Sigmoid colon (tissue), 7 donors: ENCODE measurements at places on chromosomes 13 and 19.
A peak's percentile ranks its signal among the peaks of the same experiment; 100 is the strongest.

- H3K27me3 ChIP-seq = no peaks in the 10 kb centered on the region
- H3K27ac ChIP-seq = peak overlapping the region; percentile 31
- no peak for DNase-seq
- H3K4me1 ChIP-seq = peaks cover 30% of the 10 kb centered on the region
- peaks cover 3% of the 10 kb centered on the region for H3K36me3 ChIP-seq
These were observed 3.3 kb downstream of the MTIF3 start for GRCh38 chr13:27446986-27447583.

DNA sequence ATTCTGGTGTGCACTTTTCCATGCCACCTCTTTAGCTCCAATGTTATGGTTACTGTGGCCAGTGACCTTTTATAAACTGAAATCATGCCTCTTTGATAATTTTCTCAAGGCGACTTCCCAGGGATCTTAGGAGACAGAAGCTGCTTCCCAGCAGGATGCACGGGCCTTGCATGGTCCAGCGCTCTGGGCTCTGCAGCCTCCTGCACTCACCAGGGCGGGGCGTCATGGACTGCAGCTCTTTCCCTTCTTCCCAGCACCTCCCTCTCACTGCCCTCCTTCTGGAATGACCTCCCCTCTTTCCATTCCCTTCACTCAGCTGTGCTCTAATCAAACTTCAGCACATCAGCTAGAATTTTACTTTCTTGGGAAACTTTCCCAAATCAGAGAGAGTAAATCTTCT lies 318.3 kb downstream of the IRS2 start:
- H3K4me1 ChIP-seq = no peaks in the 10 kb centered on the region
- no peak for DNase-seq
- no peak overlapping the region for H3K4me3 ChIP-seq
- no peak overlapping the region for H3K27ac ChIP-seq
- H3K36me3 ChIP-seq = no peaks in the 10 kb centered on the region

GRCh38 chr19:46926170-46927071 lies 65.6 kb downstream of the ARHGAP35 start:
- H3K27me3 ChIP-seq = no peaks in the 10 kb centered on the region
- no peak overlapping the region for H3K4me3 ChIP-seq
- H3K4me1 ChIP-seq = peaks cover 52% of the 10 kb centered on the region
- no peaks in the 10 kb centered on the region for H3K36me3 ChIP-seq
- no peak overlapping the region for H3K27ac ChIP-seq
- DNase-seq = no peak

DNA sequence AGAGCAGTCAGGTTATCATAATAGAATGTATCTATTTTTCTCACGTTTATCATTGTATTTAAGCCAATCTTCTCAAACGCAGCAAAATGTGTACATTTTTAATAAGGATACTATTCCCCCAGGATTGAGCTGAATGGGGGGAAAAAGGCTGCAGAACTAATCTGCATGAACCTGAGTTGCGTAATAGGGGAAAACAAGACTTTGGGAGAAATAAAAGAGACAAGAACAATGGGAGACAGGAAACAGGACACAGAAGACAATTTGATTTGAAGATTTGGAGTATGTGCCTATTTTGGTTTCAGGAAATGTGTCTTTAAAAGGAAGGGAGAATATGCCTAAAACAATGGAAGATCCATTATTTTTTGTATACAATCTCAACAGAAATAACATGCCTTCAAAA lies 844.5 kb downstream of the DIAPH3 start:
- H3K27ac ChIP-seq = no peak overlapping the region
- no peak for DNase-seq
- no peak overlapping the region for H3K4me3 ChIP-seq
- H3K36me3 ChIP-seq = no peaks in the 10 kb centered on the region
- H3K4me1 ChIP-seq = no peaks in the 10 kb centered on the region

GRCh38 chr13:45781553-45782326 lies 69.8 kb downstream of the SIAH3 start:
- H3K4me3 ChIP-seq = no peak overlapping the region
- peak; percentile 69 for DNase-seq
- peaks cover 11% of the 10 kb centered on the region for H3K4me1 ChIP-seq
- H3K27ac ChIP-seq = peak overlapping the region; percentile 13
- no peaks in the 10 kb centered on the region for H3K27me3 ChIP-seq

DNA sequence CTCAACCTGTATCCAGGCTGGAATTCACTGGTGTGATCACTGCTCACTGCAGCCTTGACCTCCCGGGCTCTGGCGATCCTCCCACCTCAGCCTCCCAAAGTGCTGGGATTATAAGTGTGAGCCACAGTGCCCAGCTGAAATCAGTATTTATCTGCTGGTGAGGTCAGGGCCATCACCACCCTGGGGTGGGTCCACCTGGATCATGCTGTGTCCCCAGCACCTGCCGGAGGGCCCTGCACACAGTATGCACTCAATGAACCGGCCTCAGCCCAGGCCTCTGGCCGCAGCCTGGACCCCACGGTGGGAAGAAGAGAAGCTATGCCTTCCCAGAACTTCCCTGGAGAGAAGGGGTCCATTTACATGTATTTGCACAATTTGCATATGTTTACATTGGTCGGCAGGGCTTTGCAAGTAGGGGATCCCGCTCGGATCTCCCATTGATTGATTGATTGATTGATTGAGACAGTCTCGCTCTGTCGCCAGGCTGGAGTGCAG lies 2.6 kb upstream of the SLC5A5 start:
- no peaks in the 10 kb centered on the region for H3K4me1 ChIP-seq
- H3K27ac ChIP-seq = no peak overlapping the region
- H3K4me3 ChIP-seq = no peak overlapping the region
- H3K36me3 ChIP-seq = peaks cover 14% of the 10 kb centered on the region
- H3K27me3 ChIP-seq = peaks cover 33% of the 10 kb centered on the region

GRCh38 chr13:28678809-28679208 lies 19.9 kb downstream of the POMP start:
- H3K27ac ChIP-seq = no peak overlapping the region
- no peaks in the 10 kb centered on the region for H3K4me1 ChIP-seq
- H3K4me3 ChIP-seq = no peak overlapping the region
- DNase-seq = no peak
- H3K36me3 ChIP-seq = peaks cover 23% of the 10 kb centered on the region
- no peaks in the 10 kb centered on the region for H3K27me3 ChIP-seq

- no peaks in the 10 kb centered on the region for H3K4me1 ChIP-seq
- no peaks in the 10 kb centered on the region for H3K36me3 ChIP-seq
- no peak overlapping the region for H3K4me3 ChIP-seq
- no peak overlapping the region for H3K27ac ChIP-seq
These were observed 111.5 kb upstream of the ZNF507 start for GRCh38 chr19:32233885-32234284.

- H3K27ac ChIP-seq = no peak overlapping the region
- DNase-seq = no peak
These were observed 1514.7 kb upstream of the MIR17HG start for GRCh38 chr13:89832827-89833226.

GRCh38 chr13:24618011-24618955 lies 61.9 kb upstream of the ATP12A start:
- no peak overlapping the region for H3K4me3 ChIP-seq
- no peaks in the 10 kb centered on the region for H3K36me3 ChIP-seq
- no peak for DNase-seq
- no peak overlapping the region for H3K27ac ChIP-seq
- no peaks in the 10 kb centered on the region for H3K4me1 ChIP-seq

DNA sequence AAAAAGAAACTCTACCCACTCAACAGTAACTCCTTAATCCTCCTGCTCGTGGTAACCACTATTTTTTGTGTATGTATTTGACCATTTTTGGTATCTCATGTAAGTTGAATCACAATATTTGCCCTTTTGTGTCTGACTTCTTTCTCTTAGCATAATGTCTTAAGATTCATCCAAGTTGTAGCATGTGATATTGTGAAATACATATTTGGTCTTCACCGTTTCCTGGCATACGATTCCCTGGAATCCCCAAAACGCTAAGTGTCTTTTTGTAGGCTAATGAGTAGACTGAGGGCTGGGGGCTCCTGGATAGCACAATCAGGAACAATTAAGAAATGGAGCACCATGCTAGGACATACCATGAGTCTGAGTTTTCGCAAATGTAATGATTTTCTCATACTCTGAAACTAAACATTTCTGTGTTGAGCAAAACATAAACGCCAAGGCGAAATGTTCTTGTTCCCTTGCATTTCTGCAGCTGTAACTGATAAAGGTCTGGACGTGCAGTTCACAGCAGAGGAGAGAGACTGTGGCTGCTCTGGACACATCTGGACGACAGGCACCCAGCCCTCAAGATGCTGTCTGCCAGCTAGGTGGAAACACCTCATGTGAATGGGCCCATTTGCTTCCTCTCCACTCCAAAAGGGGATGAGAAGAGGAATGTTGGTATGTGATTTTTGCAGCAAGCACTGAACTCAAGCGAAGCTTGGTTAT lies 38.4 kb downstream of the BRD4 start:
- no peak overlapping the region for H3K4me3 ChIP-seq
- no peak for DNase-seq
- H3K36me3 ChIP-seq = no peaks in the 10 kb centered on the region
- H3K27ac ChIP-seq = peak overlapping the region; percentile 79
- H3K4me1 ChIP-seq = no peaks in the 10 kb centered on the region
- H3K27me3 ChIP-seq = no peaks in the 10 kb centered on the region

DNA sequence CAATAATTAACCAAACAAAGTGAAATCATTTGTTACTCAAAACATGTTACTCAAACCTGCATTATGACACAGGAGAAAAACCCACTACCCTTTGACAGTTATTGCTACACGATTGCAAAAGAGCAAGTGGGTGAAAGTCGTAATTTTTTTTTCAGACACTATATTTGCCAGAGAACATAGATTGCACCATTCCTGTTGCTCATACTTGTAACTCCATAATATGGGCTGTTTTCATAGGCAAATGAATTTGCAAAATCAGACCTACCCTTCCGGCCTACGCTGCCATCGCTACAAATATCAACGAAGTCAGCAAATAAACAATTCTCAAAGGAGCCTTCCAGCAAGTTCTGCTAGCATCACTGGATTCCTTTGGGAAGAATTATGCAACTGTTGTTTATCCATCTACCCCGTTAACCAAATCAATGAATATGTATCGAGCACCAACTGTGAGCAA lies 396.5 kb downstream of the IRS2 start:
- no peaks in the 10 kb centered on the region for H3K36me3 ChIP-seq
- H3K27ac ChIP-seq = no peak overlapping the region
- DNase-seq = no peak
- H3K27me3 ChIP-seq = no peaks in the 10 kb centered on the region

DNA sequence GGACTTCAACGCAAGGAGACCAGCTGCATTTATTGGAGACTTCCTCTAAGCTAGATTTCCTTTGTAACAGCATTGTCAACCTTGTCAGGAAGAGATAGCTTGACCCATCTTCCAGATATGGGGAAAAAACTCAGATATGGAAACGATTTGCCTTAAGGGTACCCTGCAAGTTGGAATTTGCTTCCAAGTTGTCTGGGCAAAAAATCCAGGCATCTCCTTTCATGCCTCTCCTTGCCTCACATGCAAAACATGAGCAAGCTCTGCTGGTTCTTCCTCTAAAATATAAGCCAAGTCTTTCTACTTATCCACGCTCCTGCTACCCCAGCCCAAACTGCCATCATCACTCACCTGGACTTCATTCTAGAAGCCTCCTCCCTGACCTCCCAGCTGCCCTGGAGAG lies 6.4 kb upstream of the DNMT1 start:
- H3K27me3 ChIP-seq = no peaks in the 10 kb centered on the region
- no peak overlapping the region for H3K27ac ChIP-seq
- no peaks in the 10 kb centered on the region for H3K4me1 ChIP-seq
- no peaks in the 10 kb centered on the region for H3K36me3 ChIP-seq
- no peak for DNase-seq
